ENCODE measurements at places on chromosomes 2 and 18.

DNA sequence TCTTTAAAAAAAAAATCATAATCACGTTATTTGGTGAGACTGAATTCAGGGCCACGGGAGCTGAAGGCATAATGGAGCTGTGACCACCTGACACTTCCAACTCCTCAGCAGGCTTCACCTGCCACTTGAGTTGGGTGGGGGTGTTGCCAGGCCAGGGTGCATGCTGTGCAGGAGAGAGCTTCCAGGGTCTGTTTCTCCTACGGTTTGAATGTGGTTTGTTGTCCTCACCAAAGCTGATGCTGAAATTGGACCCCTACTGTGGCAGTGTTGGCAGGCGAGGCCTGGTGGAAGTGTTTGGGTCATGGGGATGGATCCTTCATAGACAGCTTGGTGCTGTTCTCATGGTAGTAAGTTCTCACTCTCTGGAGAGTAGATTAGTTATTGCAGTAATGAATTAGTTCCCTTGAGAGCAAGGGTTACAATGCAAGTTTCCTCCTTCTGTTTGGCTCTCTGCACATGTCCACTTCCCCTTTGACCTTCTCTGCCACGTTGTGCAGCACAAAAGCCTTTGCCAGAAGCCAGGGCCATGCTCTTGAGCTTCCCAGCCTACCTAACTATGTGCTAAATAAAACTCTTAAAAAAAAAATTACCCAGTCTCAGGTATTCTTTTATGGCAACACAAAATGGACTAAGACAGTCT is 38.3 kb upstream of the ANKRD44 start:
- DNase-seq: no peak

DNA sequence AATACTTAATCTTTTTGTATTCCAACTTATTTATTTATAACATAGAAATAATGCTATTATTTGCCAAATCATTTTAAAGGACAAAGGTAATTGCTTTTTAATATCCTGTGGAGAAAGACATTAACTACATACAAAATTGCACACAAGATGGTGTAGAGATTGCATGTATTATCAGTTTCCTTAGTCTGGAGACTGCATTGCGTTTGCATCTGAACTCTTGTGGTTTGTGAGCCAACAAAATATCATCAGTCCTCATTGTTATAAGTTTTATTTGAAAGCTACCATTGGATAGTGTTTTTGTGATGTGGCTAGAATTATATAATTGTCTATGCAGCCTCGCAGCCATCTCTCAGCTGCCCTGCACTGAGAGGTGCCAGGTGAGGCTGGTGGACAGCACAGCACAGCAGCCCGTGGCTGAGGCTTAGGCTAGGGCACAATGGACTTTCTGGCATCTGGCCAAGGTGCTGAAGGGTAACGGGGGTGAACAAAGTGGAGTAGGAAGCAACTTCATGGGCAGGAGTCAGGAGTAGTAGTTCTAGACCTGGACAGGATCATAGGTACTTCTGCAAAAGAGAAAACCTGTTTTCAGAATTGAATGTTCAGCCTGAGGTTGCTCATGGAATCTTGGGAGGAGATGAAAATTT is 15.1 kb downstream of the RASGRP3 start:
- DNase-seq: no peak

GRCh38 chr18:23211146-23211545 is 75.9 kb downstream of the CABLES1 start:
- no peak for DNase-seq

DNA sequence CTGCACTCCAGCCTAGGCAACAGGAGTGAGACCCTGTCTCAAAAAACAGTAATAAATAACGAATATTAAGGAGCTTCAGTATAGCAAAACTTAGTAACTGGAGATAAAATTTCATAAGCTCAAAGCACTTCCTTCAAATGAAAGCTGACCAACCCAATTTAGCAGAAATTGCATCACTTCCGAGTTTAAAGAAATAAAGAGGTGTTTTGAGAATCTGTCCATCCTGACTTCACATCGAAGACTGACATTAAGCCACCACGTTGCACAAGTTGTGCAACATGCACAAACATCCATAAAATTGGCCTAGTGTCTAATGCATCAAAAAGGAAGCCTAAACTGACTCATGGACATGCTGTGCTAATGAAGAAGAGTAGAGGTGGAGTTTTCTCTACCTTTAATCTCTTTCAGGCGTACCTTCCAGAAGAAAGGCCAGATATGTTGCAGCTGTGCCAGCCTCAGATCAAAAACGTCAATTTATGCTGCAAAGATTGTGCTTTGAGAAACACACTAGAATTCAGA is 7.7 kb upstream of the DSG3 start:
- DNase-seq: no peak

GRCh38 chr2:241112592-241112991 is 10.5 kb upstream of the MTERF4 start:
- DNase-seq: no peak

- DNase-seq: no peak
Observed at GRCh38 chr2:56182420-56182819, 1.4 kb upstream of the CCDC85A start.

DNA sequence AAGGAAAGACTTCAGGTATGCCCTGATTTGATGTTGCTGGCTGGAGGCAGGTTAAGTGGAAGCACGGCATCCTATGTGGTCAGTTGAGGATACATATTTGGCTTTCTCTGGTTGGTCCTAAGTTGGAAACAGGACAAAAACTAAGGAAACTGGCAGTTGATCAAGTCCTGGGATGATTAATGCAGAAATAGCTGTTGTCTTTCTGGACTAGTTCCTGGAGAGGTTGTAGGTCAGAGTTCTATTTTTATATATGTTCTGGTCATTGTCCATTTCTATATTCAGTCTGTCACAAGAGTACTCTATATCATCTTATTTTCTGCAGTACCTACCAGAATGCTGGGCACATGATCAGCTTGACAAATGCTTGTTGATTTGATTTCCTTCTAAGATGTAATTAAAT is 4.0 kb upstream of the SLC35F5 start:
- no peak for DNase-seq

DNA sequence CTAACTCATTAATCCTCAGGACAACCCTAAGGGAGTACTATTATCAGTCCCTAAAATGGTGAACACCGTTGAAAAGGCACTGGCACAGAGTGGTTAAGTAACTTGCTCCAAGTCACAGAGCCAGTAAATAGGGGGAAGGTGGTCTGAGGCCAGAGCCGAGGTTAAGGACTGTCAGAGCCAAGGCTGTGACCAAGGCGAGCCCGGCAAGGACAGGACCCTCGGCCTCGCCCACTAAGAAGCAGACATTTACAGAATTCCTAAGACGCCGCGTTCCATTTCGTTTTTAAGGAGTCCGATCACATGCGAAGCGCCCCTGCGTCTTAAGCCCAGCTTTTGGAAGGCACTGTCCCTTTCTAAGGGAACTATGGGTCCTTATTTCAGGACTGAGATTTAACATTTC is 1.1 kb downstream of the PDIA6 start:
- DNase-seq: no peak

- DNase-seq: no peak
Observed at GRCh38 chr2:226794751-226795171, 4.9 kb downstream of the IRS1 start.

GRCh38 chr2:129229196-129229595 is 750.3 kb upstream of the RAB6C start:
- DNase-seq: no peak

All from pancreas (tissue), 10 donors.